Dermis microvascular lymphatic vessel endothelial cell (primary cell): ENCODE measurements at places on chromosomes 6 and 20.

- no peak for DNase-seq
These were observed 219.8 kb upstream of the AGPAT4 start for GRCh38 chr6:161493576-161494118.

- no peak for DNase-seq
These were observed 305.0 kb upstream of the SULF2 start for GRCh38 chr20:48090314-48090713.

GRCh38 chr20:55596431-55596830 is 408.9 kb downstream of the CBLN4 start:
- no peak for DNase-seq

- DNase-seq = no peak
These were observed 168.0 kb upstream of the ID4 start for GRCh38 chr6:19669206-19669605.

GRCh38 chr6:111918825-111919224 is 45.6 kb upstream of the FYN start:
- DNase-seq = no peak

DNA sequence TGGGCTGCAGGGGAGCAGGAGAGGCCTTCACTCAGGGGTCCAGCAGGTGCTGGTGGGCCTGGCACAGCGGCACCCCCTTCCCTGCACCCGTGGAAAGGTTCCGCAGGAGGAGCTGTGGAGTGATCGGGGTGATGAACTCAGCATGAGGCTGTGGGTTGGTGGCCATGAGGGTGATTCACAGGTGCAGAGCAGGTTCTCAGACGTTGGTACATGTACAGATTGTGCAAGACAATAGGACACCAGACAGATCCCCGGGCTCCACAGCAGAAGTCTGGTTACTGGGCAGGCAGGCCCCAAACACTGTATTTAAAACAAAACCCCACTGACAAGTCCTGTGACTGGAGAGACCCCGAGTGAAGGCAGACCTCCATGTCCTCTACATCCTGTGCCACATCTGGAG is 151.6 kb upstream of the CDH4 start:
- DNase-seq = no peak

- no peak for DNase-seq
These were observed 173.5 kb downstream of the SLC35F1 start for GRCh38 chr6:118080547-118080946.

DNA sequence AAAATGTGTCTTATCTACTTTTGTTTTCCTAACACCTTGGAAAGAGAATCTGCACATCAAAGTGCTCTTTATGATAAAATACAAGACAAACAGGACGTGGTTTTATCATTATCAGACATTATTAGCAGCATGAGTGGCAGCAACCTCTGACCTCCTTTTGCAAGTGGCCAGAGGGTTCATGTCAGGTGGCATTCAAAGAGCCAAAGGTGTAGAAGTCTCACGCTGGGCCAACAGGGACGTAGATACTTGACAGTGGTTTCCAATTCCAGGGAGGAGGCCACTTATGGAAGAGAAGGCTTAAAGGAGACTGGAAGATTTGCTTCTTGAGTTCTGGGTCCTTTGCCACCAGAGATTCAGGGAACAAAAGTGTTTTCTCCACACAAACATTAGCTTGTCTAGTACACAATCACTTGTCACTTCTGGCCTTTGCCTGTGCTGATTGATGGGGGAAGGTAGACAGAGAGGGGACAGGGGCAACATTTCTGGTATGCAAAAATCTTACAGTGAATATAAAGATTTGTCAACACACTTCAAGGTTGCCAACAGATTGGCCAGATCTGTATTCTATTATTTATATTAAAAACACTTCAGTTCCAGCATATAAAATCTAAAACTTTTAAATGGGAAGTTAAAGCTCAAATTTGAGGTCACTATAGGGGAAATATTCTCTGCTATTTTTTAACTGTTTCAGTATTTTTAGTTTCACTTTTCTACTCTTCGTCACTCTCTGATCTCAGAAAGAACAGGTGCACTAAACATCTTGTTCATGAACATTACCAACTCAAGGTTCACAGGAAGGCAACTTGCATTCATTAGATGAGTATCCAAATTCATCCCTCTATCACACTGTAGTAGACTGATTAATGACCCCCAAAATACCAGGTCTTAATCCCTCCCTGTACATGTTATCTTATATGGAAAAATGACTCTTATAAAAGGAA is 52.1 kb upstream of the FBXO30 start:
- DNase-seq = no peak

DNA sequence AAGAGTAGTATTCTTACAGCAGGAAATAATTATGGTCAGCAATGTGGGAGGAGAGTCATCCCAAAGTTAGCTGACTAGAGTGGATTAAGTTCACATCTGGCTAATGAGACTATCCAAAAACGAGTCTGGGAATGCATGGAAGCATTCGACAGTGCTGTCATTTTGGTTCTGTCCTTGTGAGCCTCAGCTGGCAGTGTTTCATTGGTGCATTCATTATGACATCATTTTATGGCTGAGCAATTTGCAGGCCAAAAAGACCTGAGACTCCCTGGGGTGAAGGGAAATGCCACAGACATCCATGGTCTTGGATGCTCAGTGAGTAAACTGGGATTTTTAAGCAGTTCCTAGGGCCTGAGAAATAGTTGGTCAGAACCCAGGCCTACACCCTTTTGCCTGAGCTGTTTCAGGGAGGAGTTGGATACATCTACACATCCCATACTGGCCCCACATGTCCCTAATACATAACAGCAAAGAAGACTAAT is 196.4 kb upstream of the CCN2 start:
- DNase-seq = no peak

DNA sequence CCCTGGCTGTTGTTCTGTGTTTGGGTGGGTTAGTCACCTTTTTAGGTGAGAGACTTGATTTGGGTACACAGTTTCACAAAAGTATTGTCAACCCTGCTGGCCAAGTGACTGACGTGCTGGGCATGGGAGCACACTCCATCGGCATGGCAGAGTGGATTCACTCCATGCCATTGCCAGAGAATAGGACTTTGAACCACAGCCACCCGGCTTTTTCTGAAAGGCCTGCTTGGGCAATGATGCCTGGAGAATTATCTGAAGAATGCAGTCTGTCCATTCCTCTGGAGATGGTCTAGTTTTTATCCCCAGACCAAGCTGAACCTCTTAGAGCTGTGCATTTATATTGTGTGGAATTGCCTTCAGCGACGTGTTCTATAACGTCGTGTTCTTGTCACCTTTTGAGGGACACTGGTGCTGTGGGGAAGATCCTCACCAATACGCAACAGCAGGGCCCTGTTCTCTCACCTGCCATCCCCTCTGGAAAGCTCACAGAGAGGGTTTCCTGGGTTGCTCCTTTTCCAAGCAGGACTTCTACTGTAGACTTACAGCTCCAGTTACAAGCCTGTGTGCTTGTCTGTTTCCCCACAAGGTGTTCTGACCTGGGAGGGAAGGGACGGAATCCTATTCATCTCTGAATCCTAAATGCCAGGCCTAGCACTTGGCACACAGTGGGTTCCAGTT is 183.4 kb upstream of the AKAP12 start:
- no peak for DNase-seq

DNA sequence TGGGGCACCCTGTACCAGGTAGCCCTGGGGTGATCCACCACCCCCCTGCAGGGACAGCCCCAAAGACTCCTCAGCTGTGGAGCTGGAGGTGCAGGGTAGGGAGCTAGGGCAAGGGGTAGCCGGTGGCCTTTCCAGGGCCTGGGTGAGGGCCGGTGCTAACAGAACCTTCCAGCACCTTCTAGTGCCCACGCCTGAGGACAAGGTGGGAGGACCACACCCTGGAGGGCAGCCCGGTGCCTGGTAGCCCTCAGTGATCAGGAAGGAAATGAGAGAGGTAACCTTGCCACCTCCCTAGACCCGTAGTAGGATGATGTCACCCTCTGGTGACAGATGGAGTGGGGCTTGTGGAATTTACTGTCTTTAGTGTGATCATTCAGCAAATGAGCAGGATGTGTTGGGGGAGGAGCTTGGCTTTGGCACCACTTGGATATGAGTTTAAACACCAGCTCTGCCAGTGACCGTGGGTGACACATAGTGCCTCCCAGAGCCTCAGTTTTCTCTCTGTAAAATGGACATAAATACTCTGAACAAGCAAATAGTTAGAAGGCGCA is 187.7 kb downstream of the NFATC2 start:
- DNase-seq = peak; percentile 51

DNA sequence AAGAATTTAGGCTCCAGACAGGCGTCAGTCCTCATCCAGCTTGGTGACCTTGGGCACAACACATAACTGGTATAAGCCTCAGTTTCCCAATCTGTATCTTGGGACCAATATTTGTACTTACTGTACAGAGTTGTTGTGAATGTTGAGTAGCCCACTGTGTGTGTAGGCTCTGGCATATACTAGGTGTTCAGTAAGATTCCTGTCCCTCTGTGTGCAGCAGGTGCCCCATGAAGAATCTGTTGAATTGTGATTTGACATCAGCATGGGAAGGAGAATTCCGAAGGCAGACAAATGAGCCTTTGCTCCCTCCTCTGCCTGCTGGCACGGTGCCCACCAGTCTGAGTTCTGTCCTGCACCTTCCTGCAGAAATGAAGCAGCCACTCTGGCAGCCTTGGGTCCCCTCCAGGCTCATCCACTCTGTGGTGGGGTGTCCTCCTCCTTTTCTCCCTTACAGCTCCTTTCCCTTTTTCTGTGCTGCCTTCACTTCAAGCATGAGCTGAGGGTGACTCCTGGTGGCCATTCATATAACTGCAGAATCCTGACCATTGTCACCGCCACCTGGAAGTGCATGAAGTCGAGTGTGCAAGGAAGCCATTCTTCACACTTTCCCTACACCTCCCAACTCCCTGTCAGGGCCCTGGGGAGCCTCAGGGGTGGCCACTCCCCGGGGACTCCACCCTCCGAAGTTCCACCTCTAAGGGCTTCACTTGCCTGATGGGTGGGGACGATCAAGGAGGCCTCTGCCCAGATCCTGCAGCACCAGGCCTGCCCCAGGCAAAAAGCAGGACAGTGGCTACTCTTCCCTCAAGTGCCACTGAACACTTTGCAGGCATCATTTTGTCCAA is 48.2 kb downstream of the MRPL14 start:
- DNase-seq = peak; percentile 73

- peak; percentile 55 for DNase-seq
These were observed 1.9 kb downstream of the JARID2 start for GRCh38 chr6:15247500-15248450.

DNA sequence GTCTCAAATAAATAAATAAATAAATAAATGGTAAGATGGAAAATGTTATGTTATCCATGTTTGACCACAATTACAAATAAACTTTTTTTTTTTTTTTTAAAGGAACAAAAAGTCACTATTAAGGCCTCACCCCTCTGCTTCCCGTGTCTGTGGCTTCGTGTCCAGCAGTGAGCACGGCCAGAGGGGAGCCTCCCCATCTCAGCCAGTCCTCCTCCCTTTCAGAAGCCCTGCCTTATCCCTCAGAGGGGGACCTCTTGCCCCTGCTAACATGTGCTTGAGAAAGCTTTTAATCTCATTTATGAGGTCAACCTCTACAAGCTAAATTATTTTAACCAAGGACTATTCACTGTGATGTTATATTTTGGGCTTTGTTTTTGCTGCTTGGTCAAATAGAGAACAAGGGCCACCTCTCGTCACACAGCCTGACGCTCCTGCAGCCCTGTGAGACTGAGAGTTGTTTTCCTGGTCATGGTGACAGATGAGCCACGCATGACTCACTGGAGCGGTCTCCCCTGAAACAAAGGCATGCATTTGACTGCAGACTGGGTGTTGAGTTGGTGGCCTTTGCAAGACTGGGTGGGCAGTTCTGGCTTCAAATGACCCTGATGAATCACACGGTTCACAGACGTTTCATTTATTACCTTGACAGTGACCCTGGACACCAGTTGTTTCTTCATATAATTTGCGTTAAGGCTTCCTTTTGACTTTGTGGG is 131.8 kb downstream of the TIAM2 start:
- peak; percentile 80 for DNase-seq

- DNase-seq = peak; percentile 56
These were observed 288.3 kb upstream of the ZNF337 start for GRCh38 chr20:25984933-25985332.

DNA sequence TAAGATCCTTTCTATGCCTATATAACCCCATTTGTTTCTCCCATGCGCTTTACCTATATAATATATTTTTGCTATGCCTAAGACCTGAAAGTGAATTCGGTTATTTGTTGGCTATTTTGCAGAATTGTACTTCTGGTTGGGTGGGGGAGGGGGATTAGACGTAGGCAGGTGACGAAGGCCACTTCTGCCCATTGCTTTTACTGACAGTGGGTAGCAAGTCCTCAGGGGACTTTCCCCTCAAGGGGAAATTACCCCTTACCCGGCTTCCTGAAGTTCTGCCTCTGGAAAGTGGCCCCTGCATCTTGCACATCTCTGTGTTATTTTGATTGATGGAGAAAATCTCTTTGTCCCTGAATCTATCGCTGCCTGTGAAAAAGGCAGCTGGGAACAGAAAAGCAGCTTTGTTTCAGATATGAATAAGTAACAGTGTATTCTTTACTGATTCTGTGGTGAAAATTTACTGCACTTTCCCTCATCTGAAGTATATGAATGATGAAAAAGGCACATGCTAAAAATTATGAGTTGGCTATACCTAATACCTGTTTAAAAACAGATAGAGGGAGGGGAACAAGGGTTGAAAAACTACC is 133.9 kb downstream of the UTRN start:
- peak; percentile 25 for DNase-seq

- no peak for DNase-seq
These were observed 118.3 kb upstream of the MTHFD1L start for GRCh38 chr6:150747155-150747554.

DNA sequence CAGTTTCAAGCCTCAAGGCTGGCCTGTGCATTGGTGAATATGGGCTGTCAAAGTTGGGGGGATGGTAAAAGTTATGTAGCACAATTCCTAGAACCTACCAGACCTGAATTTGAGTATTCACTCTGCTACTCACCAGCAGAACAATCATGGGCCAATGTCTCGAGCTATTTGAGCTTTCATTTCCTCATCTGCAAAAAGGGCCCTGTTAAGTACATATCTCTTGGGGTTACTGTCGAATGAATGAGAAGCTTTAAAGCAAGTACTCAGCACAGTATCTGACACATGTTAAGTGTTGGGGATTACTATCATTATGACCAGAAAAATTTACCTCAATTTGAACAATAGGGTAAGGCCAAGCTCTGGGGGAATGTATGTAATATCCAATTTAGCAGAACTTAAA is 13.5 kb upstream of the ENPP4 start:
- no peak for DNase-seq

GRCh38 chr6:41255638-41256246 is 27.6 kb downstream of the TREML4 start:
- DNase-seq = no peak

- DNase-seq = no peak
These were observed 58.6 kb downstream of the TGM2 start for GRCh38 chr20:38106461-38106860.

GRCh38 chr20:13418263-13419229 is 197.5 kb downstream of the ISM1 start:
- peak; percentile 24 for DNase-seq

GRCh38 chr20:64070244-64070993 is 7.4 kb downstream of the TCEA2 start:
- DNase-seq = no peak

GRCh38 chr6:142851601-142852000 is 93.4 kb downstream of the HIVEP2 start:
- no peak for DNase-seq

DNA sequence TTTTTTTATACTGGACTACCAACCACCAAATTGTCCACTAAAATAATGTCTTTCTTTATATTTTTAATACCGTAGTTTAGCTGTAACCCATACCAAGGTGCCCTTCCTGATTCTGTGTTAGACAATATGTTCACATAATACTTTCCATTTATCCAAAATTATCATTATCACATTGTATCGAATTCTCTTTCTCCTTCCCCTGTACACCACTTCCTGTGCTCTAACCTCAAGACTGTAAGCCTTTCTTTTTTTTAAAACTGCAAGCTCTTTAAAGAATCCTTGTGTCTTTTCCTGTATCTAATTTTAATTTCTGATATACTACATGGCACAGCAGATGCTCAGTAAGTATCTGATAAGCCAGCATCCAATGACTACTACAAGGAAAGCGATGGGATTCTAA is 917.5 kb downstream of the EYS start:
- no peak for DNase-seq
